Activated CD4-positive, alpha-beta memory T cell treated with anti-CD3 and anti-CD28 coated beads for 36 hours (primary cell): ENCODE measurements at places on chromosomes 2 and 18.

- no peak for DNase-seq
These were observed 162.9 kb upstream of the APCDD1 start for GRCh38 chr18:10291568-10291981.

- DNase-seq: no peak
These were observed 126.3 kb downstream of the LTBP1 start for GRCh38 chr2:33073018-33073417.

DNA sequence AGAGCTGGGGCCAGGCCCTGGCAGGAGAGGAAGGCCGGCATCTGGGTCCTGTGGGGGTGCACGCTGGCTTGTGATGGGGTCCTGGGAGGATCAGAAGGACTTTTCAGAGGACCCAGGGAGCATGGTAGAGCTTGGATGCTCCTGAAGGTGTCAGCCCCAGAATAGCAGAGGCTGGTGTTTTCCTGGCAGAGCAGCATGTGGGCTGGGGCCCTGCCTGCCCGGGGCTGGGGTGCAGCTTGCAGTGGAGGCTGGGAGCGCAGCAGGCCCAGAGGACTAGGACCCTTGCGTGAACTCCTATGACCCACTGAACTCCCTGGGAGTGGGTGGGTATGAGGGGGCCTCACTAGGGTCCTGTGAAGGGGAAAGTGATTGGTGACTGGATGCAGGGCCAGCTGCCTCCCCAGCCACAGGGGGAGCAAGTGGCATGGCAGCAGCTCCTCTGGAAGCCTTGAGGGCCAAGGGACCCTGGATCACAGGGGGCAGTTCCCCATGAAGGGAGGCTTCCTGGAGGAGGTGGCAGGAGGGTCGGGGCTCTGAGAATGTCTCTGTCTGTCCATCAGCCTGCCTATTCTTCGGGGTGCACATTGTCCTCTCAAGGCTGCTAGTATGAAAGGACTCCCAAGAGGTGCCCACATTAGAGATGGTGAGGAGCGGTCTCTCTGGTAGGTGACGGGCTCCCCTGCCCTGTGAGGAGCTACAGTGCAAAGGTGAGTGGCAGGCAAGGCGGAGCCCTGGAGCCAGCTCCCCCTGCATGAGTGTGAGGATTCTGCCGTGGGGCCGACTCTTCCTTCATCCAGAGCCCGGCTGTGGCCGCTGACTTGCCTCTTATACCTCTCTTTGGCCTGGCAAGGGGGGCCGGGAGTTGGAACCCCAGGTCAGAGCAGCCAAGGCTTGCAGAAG lies 249.0 kb downstream of the DYSF start:
- DNase-seq: no peak

DNA sequence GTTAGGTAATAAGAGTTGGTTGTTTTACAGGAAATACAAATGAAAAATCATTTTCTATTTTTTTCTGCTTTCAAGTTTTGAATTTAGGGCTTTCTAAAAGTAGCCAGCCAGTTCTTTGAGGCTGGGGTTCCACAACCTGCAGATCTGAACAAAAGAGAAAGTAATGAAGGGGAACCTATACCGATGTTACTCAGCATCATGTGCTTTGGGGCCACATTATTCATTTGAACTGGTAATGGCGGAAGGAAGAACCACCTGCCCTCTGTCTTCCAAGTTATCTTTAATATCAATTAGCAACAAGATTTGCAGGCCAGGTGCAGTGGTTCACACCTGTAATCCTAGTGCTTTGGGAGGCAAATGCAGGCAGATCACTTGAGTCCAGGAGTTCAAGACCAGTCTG lies 12.9 kb upstream of the MRO start:
- no peak for DNase-seq

DNA sequence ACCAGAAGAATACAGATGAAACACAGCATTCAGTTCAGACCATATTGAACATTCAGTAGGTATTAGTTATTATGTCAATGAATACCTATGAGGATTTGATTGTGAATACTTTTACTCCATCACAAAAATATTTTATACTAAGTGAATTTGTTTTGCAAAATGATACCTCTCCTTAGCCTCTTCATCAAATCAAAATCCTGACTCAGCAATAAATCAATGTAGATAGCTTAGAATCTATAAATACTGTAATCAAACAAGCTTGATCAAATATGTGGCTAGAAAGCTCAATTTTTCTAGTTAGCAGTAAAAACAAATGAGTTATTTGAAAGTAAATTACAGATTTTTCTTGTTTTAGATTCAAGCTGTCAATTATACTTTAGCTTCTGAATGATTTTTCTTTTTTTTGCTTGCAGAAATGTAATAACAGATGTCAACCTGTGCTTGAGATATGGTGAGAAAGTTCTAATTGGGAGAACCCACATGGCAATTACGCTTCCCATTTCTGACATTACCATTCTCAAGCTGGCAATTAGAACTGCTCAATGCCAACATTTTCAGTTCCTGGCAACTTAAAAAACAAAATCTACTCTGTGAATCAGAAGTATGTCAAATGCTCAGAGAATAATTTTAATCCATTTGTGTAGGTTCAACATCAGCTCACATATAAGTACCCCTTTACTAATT lies 109.6 kb downstream of the PRELID3A start:
- no peak for DNase-seq

GRCh38 chr2:111169268-111169667 lies 48.6 kb downstream of the BCL2L11 start:
- DNase-seq: no peak

DNA sequence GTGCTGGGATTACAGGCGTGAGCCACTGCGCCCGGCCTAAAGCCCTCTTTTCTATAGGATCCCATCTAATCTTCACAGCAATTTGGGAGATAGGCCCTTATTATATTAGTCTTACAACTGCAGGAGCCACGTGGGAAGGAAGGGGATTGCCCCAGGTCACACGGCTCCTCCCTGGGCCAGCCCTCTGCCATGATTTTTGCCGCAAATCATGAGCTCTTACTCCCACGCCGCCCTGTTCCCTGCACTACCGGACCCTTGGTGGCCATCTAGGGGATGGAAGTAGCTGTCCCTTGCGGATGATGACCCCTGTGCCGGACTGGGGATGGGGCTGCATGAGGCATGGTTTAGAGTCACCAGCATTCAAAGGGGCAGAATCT lies 28.4 kb upstream of the PTMA start:
- no peak for DNase-seq

DNA sequence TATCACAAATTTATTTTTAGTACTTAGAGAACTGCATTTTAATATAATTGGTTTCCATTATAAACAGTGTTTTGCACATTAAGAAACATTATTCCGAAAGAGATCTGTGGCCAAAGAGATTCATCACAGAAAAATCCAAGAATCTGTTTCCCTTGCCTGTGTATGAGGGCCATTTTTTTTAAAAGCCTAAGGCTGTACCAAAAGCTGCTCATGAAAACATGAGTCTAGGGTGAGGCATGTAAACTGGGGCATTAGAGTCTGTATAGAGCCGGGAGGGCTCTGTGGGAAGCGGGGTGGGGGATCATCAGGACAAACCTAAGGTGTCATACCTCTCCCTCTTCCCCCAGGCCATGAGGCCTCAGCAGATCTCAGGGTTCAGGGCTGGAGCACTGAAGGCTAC lies 223.8 kb downstream of the FBXO15 start:
- no peak for DNase-seq

GRCh38 chr2:3021720-3022119 lies 355.9 kb downstream of the EIPR1 start:
- no peak for DNase-seq

DNA sequence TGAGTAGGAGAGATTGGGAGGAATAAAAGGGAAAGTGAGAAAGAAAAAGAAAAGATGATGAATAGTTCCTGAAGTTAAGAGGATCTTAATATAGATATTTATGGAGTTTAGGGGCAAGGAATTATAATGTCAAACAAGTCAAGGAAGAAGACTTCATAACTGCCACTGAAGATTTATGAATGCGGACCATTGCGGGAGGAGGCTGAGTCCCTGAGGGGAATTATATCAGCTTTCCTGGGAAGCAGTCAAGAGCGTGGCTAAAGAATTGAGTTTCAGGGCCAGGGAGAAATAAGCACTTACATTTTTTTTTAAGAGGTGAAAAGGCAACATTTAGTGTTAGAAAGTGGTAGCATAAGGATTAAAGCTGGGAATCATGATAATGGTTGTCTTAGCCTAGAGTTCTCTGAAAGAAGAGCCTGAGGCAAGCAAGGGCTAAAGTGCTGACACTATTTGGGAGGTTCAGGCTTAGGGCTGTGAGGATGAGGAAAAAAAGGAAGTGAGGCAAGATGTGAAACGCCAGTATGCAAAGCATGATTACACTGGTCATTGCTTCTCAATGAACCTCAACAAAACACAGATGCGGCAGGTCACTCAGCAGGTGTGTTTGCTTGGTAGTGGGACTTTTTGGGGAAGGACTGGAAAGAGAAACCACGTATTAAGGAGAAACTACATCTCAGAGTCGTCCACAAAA lies 217.1 kb downstream of the SLC4A3 start:
- DNase-seq: no peak

GRCh38 chr2:172299741-172300140 lies 127.6 kb upstream of the ITGA6 start:
- DNase-seq: no peak

- no peak for DNase-seq
These were observed 117.3 kb upstream of the SERPINE2 start for GRCh38 chr2:224156436-224156835.

GRCh38 chr18:9820719-9821118 lies 65.1 kb upstream of the TXNDC2 start:
- DNase-seq: no peak

DNA sequence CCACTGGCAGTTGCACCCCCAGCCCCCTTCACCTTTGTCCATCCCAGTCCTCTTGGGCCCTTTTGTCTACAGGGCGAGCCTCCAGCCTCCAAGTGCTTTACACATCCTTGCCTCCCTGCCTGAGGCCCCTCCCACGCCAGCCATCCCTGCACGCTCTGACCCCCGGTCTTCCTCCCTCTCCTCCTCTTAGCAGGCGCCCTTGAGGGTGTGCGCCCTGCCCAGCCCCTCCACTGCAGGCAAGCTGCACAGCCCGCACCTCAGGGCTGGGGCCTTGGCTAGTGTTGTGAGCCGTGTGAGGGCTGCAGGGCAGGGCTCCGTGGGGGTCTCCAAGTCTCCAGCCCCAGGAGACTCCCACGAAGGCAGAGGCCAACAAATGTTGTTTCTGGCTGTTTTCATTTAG lies 6.9 kb downstream of the BOK start:
- no peak for DNase-seq

GRCh38 chr2:207478572-207478971 lies 51.2 kb upstream of the CREB1 start:
- no peak for DNase-seq

GRCh38 chr2:180542511-180542910 lies 437.9 kb upstream of the UBE2E3 start:
- DNase-seq: no peak

DNA sequence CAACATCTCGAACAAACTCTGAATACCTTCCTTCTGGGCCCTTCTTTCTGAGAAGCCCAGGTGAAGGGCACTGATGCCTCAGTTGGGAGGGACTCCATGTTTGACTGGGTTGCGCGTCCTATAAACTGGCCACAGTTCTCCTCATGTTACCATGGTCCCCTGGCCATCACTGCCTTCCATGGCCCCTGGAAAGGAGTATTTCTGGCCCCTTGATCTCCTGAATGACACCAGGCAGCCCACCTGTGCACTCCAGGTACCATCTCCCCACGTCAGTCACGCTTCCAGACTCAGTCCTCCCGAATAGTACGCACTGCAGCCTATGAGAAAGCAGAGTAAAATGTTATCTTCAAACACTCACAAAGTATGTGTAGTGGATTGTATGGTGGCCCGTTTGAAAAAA lies 73.9 kb downstream of the ACKR3 start:
- DNase-seq: no peak

DNA sequence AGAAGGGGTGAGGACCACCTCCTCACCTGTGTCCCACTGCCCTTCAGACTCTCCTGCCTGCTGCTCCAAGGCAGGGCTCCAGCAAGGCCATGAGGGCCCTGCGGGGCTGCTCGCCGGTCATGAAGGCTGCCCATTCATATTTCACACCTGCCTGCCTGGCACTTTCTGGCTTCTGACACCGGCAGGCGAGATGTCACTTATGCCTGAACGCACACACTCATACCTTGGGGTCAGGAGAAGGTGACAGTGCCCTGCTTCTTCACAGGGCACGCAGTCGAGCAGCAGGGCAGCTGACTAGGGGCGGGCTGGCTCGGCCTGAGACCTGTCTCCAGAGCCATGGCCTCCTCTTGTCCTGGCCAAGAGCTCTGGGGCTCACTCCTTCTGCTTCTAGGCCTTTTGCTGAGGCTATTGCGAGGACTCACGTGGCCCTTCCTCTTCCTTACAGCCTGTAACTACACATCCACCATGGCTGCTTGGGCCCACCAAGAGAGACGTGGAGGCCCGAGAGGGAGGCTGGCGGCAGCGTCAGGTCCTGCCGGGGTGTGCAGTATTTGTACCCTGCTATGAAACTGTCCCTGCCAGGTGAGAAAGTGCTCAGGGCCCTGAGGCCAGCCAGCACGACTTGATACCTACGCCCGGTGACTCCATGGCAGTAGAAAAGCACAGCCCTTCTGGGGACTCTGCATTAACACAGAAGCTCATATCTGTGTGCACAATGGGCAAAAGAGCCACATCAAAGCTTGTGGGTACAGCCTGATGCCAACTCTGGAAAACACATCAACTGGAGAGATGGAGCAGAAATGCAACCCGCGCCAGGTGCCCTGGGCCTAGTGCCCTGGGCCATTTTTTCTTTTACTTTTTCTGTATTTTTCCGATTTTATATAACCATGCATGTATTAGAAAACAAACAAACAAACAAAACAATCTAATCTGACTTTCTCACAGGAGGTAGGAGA lies 30.6 kb downstream of the HS6ST1 start:
- DNase-seq: no peak

DNA sequence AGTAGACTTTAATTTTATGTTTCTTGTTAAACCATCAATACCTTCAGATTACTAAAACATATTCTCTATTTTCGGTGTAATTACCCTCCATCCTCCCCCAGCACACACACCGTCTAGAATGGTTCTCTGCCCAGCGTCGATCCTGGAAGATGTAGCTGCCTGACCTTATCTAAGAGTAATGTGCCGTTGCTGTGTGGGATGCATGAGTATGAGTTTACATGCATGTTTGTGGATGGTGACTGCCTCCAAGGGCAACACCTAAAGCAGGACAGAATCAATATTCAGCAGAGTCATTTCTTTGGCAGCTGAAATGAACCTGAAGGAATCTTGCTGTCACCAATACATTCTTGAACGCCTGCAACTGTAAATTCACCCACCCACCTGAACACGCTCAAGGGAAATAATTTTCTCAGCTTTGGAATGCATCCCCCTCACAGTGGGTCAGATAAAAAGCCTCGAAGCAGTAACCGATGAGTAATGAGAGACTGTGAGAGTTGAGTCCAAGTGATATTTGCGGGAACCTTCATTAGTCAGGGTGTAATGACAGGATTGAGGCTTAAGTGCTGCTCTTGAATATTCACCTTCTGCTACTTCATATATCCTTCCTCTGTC lies 155.8 kb upstream of the RND3 start:
- no peak for DNase-seq
